Right renal cortex interstitium (tissue), 3 donors: ENCODE measurements at places on chromosomes 4 and X.

- no peak for DNase-seq
Measured at GRCh38 chr4:150849016-150849415, 166.1 kb downstream of the LRBA start.

- DNase-seq, result no peak
Measured at GRCh38 chr4:160592258-160592657, 1489.4 kb downstream of the RAPGEF2 start.

- peak; percentile 23 for DNase-seq
Measured at GRCh38 chr4:138595731-138596460, 353.7 kb upstream of the SLC7A11 start.

DNA sequence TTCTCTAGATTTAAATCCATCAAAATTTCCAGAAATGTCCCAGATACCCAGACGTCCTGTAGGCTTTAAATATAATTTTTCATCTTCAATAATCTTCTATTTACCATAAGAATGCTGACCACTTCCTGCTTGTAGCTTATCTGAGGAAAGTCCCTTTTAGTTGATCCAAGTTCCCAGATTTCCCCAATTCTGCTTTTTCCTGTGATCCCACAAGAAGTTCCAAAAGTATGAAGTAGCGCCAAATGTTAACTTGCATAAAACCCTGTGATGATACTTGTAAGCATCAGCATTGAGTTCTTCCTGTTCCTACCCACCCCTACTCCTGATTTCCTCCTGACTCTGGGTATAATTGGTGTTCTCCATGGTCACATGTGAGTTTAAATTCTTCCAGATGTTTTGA, 10.6 kb upstream of the TLR8 start:
- DNase-seq, result no peak

DNA sequence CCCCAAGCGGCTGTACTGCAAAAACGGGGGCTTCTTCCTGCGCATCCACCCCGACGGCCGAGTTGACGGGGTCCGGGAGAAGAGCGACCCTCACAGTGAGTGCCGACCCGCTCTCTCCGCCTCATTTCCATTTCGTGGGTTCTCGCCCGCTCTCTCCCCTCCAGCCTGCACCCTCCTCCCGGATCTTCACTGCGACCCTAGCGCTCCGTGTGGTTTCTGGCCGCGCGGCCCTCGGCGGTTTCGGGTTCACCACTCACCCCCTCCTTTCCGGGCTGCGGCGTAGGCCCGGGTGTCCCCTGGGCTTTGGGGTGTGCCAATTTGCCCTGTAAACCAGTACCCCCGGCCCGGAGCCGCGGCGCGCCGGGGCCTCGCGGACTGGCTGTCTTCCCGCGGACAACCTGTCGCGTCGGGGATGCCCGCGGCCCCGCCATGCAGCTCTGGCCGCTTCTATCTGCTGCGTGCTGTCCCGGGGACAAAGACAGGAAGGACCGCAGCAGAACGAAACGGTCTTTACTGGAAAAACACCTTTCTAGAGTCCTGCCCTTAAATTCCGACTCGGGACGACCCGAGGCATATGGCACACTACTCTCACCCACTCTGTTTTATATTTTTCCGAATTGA, 737 bp downstream of the FGF2 start:
- peak; percentile 27 for DNase-seq

GRCh38 chrX:108664701-108665100, 71.7 kb downstream of the IRS4 start:
- DNase-seq, result no peak

DNA sequence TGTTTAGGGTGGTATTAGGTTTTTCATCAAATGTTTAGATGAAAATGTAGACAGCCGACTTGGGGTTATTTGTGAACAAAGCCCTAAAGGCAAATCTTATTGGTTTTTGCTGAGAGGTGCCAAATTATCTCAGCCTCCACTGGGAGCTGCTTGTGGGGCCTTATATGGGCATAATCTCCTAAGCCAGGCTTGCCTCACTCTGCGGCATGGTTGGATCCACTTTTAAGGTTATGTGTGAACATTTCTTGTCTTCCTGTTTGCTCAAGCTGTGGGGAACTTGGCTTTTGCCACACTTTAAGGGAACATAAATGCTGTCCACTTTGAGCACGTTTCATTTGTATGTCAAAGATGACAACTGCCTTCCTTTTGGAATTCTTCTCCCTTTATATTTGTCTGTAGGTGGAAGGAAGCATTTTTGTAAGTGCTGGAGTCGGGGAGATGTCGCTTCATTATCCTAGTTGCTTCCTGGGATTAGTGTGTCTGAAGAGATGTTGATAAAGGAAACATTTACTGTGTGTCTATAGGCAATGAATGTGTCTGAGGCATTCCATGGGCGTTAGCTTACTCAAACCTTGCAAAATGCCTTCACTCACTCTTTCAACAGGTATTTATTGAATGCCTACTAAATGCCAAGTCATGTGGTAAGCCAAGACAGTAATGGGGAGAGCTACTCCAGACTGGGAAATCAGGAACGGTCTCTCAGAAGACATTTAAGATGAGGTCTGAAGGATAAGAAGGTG, 78.3 kb downstream of the SLC9A6 start:
- no peak for DNase-seq

- no peak for DNase-seq
Measured at GRCh38 chr4:118772081-118772766, 63.7 kb downstream of the SEC24D start.

GRCh38 chr4:183326853-183327252, 4.6 kb upstream of the CLDN24 start:
- no peak for DNase-seq

- DNase-seq, result no peak
Measured at GRCh38 chrX:41522081-41522480, 74.9 kb downstream of the NYX start.

GRCh38 chr4:36111172-36111571, 133.1 kb downstream of the ARAP2 start:
- DNase-seq, result no peak

DNA sequence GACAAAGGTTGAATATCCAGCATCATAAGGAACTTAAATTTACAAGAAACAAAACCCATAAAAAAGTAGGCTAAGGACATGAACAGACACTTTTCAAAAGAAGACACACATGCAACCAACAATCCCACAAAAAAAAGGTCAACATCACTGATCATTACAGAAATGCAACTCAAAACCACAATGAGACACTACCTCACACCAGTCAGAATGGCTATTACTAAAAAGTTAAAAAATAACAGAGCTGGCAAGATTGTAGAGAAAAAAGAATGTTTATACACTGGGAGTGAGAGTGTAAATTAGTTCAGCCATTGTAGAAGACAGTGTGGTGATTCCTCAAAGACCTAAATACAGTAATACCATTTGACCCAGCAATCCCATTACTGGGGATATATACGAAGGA, 474.7 kb downstream of the TRIML1 start:
- DNase-seq, result no peak

- no peak for DNase-seq
Measured at GRCh38 chr4:181677201-181677600, 566.0 kb upstream of the TENM3 start.

- DNase-seq, result no peak
Measured at GRCh38 chr4:132770776-132771175, 378.3 kb upstream of the PCDH10 start.

- DNase-seq, result no peak
Measured at GRCh38 chr4:110347805-110348204, 128.2 kb upstream of the ENPEP start.

DNA sequence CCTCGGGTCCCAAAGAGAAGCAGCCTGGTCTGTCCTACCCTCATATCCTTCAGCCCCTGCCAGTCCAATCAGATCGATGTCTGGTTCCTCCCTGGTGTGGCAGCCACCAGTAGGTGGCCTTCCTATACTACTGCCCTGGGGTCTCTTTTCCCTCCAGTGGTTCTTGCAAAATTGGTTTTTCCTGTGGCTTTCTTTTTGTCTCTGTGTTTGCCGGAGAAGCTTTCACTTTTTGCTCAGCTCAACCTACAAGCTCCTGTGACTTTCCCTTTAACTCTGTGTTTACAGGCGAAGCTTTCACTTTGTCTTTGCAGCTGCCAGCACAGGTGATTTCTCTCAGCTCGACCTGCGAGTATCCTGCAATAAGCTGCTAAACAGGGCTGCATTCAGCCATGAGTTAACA, 46.8 kb downstream of the UGT2A3 start:
- no peak for DNase-seq

- no peak for DNase-seq
Measured at GRCh38 chr4:156972379-156973015, 898 bp upstream of the PDGFC start.

GRCh38 chrX:81336455-81337152, 134.7 kb downstream of the SH3BGRL start:
- DNase-seq, result no peak

DNA sequence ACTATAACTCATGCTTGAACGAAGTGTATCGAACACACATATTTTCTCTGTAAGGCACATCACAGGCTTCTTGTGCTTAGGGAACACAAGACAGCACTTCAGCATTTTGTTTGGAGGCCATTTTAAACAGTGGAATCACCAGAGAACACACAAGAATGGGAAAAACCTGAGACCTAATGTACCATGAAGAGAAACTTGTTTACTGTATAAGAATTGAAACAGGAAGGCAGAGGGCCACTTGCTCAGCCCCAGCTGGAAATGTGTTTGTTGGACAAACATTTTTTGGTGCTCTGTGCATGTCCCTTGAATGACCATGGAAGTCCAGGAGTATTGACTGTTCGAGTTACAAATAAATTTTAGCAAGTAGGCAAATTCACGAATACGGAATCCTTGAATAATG, 47.5 kb downstream of the RAPGEF2 start:
- DNase-seq, result no peak

GRCh38 chr4:7059662-7060061, 8.2 kb downstream of the GRPEL1 start:
- DNase-seq, result no peak

DNA sequence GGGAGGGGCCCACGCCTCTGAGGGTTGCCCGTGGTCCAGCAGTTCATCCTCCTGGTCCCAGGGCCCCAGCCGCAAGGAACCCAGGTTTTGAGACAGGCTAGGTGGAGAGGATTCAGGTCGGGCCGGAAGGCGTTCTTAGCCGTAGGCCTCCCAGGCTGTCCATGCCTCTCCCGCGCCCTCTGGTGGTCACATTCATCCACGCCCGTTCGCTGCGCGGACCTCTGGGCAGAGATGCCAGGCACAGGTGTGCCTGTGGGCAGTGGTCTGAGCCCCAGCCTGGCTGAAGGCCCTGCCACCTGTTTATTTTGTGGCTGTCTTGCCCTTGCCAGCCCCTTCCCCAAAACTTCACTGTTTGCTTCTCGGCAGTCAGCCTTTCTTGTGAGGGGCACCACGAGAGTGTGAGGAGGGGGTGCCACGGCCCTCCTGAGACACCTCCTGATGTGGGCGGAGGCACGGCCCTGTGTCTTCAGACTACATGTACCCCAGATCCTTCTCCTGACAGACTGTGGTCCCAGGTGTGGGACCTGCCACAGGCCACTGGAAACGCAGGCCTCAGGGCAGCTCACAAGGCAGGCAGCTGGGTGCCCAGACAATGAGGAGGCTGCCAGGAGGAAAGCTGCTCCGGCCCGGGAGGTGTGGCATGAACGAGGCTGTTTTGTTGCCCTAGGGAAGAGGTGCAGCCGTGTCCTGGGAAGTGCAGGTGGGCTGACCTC, 5.0 kb downstream of the UVSSA start:
- DNase-seq, result peak; percentile 52

DNA sequence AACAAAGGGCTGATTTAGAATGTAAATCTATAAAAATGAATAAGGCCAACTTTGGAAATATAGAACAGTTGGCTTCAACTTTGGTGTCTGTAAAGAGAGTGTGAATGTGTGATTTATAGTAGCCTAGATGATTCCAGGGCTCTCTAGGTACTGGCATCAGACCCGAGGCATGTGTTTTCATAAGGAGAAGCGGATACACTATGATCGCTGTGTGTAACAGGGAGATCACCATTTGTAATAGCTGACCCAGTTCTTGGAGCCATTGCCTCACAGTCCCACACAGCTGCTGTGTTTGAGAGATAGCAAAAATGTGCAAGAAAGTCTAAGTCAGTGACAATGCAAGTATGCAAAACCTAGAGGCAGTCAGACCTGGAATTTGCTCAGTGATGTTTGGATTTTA, 135.1 kb downstream of the REPS2 start:
- DNase-seq, result no peak

DNA sequence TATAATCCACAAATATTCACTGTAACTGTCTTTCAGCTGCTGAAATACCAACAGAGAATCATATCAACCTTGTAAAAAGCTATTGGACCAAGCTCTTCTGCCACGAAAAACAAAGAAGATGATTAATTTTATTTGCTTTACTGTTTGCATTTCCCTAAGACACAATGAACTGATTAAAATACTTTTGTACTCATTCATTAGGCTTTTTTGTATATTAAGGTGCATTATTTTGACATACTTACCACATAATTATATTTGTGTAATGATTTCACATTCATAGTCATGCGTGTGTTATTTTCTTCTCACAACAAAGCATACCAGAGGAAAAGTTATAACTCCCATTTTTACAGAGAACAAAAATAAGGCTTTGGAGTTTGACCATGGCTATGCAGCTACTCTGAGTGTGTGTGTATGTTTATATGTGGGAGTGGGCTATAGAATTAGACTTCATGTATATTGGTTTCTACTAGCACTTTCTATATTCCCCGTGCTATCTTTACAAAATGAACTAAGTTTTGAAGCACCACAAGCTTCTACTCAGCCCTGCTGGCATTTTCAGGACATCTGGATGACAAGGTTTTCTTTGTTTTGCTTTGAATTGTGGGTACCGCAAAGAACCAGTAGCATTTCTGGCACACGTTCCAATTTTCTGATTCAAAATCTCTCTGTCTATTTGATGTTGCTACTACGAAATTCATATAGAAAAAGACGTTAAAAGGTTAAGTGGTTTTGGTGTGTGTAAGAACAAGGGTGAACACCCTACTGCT, 11.0 kb upstream of the FGF5 start:
- DNase-seq, result no peak

- no peak for DNase-seq
Measured at GRCh38 chrX:71144651-71145050, at the start of gene NLGN3. Gene NLGN3 (plus strand): TSS chrX:71144841. CDS start chrX:71147750, 2,909 bp downstream.

DNA sequence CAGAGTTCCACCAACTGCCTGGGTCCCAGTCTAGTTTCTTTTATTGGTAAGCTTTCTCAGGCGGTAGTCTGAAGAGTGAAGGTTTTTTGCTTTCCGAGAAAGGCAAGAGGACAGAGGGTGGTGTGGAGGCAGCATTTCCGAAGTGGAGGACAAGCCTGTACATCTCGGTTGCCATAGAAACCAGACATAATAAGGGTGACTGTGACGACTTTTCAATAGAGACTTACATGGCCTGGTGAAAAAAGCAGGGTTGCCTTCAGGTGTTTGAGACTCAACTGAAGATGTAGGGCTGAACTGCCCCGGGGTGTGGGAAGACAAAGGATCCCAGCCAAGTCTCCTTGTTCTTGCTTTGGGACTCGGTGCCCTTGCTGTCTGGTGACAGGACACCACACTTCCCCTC, 53.6 kb upstream of the RAB40AL start:
- no peak for DNase-seq
